ENCODE measurements at places on chromosomes 6 and 20.

DNA sequence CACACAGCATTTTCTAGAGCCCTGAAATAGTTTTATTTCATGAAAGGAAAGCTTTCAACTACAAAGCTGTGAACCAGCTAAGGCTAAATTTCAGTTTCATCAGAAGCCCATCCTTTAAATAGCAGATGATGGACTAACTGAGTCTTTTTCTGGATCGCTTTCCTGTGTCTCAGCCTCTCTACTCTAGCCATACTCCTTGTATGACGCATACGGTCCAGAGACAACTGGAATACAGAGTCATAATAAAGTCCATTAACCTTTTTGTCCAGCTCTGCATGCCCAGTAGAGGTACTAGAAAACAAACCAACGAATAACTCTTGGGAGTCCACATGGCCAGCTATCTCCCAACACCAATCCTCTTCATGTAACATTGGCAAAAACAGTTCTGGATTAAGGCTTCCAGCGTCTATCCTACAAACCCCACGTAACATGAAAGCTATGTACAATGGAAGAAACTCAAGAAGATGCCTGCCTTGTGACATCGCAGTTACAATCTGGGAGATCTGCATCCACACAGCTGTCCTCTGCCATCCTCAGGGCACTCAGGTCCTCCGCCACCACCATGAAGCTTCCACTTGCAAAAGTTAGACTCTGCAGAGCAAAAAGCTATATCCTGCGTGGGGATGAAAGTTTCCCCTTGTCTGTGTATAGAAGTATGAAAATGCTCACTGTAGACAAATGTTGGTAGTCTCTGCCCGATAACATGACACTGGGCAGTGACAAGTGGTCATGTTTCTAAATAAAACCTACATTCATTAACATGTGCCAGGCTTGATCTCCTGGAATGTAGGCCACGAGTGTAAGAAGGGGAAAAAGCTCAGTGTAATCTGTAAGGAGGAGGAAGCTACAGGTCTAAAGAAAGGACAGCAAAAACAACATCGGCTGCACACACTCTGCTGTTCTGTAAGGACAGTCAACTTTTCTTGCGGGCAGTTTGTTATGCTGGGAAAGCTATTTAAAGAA lies 360.4 kb downstream of the ESR1 start:
- no peak for DNase-seq

GRCh38 chr6:138370631-138371451 lies 6.9 kb upstream of the SMIM28 start:
- no peak for DNase-seq

DNA sequence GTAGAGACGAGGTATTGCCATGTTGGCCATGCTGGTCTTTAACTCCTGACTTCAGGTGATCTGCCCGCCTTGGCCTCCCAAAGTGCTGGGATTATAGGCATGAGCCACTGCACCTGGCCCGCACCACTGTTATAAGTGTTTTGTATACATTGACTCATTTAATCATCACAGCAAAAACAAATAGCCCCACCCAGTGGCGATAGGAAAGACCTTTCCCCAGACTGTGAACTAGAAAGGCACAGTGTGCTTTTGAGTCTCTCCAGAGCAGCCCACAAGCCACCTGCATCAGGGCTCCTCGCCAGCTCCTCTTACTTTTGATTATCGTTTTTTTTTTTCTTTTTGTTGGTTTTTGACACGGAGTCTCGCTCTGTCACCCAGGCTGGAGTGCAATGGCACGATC lies 27.9 kb upstream of the ZFP64 start:
- no peak for DNase-seq

DNA sequence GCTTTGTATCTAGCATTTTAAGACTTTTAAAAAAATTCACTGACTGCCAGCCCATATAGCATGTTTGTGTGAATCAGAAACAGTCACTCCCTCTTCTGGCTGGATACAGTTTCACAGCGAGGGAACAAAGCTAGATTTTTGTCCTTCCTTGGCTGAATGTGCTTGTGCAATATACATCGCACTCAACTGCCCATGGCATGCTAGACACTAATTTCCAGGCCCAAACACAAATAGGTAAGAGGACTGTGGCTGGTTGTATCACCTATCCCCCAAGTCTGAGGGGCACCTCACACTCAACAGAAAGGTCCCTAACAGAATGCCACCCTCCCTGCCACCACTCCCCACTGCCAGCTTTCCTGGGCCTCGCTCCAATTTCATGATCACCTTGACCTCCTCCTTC lies 16.2 kb upstream of the BLCAP start:
- no peak for DNase-seq

- DNase-seq, result no peak
These were observed 3.3 kb downstream of the CAPN11 start for GRCh38 chr6:44161997-44162338.

DNA sequence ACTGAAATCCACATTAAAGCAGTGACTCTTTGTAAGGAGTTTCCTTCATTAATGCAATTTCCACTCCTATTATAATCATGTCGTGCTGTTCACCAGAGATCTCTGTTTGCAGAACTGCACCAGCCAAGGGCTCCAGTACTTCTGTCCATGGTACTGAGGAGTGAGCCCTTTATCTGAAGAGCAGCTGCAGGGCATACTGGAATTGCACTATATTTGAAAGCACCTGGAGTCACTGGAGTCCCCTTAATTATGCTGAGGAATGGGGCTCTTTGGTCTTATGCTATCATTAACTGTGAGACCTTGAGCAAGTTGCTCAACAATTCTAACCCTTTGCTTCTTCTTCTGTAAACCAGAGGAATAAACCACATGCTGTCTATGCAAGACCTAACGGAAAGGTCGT lies 61.7 kb upstream of the NUP153 start:
- DNase-seq, result no peak

GRCh38 chr20:38473367-38473795 lies 738 bp downstream of the RALGAPB start:
- DNase-seq, result no peak

DNA sequence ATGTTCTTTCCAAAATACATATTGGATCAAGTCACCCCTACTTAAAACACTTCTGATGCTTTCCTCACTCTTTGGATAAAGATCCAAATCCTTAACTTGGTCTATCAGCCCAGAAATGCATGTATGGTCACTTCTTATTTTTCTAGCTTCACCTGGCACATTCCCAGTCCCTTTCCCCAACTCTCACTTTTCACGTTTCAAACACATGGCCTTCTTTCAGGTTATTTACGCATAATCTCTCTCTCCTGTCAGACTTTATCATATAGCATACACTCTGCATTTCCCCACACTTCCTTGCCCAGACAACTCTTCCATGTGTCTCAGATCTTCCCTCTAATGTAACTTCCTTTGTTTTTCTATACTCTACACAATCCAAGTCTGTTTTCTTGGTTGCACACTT lies 12.8 kb downstream of the PHIP start:
- no peak for DNase-seq

DNA sequence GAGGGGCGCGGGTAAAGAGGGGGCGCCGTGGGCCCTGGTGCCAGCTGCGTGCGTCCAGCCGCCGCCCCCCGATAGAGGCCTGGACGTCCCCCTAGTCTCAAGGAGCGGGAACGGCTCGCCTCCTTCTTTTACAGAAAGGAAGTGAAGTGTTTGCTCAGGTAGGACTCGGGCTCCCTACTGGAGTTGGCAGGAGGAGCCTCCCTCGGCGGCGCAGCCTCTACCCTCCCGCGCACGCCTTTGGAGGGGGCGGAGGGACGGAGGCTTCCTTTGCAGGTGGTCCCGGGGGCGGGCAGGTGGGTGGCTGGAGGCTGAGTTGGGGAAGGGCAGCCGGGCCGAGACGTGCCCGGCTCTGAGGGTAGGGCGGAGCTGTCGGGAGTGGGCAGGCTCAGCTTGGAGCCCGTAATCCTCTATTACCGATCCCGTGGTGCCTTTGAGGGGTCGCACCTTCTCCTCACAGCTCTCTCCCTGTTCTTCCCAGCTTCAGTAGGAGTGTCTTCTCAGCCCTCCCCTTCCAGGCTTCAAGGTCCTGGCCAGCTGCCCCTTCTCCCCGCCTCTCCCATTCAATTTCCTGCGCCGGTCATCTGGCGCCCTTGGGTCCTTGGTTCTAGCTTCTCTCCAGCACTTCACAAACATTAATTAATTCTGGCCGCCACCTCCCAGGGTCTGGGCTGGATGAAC lies 728 bp downstream of the ITPR3 start:
- DNase-seq, result peak; percentile 18

- DNase-seq, result no peak
These were observed 38.3 kb downstream of the ARHGAP18 start for GRCh38 chr6:129671442-129672340.

GRCh38 chr6:45706319-45706718 lies 309.3 kb downstream of the CLIC5 start:
- DNase-seq, result no peak

DNA sequence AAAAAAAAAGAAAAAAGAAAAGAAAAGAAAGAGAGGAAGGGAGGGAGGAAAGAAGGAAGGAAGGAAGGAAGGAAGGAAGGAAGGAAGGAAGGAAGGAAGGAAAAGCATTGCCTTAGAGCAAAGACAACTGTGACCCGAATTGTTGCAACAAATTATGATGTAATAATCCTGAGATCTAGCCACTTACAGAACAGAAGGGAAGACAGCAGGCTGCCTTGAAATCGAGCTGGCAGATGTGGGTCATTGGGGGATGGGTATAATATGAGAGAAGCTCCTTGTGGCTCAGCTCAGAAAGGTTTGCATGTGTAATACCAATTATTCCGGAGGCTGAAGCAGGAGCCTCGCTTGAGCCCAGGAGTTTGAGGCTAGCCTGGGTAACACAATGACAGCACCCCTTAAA lies 208.1 kb upstream of the PROKR2 start:
- DNase-seq, result no peak

DNA sequence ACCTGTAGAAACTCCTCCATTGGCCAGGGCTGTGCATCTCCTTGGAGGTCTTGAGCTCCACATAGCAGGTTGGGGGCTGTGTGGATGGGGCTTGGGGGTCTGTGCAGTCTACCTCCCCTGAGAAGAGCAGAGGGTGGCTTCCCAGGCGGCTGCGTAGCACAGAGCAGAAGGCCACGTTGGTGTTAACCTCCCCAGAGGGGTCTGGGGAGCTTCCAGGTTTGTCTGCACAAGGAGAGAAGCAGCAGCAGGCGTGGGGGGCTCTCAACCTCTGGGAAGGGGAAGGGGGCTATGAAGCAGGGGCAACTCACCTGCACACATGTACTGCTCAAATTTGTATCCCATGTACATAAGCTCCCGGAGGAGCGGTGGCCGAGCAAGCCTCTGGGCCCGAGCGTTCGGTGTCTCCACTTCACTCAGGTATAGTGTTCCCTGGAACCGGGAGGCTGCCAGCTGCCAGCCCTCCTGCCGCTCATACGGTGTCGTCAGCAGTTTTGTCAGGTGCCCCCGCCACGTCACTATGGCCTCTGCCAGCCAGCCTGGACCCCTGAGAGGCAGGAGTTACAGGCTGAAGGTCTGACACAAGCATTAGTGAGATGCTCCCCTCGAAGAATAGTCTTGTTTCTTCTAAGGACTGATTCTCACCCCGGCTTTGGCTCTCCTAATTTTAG lies 1.2 kb downstream of the DXO start:
- DNase-seq, result no peak

GRCh38 chr6:125797120-125797885 lies 6.5 kb downstream of the NCOA7 start:
- no peak for DNase-seq

- no peak for DNase-seq
These were observed 31.4 kb downstream of the NCOA6 start for GRCh38 chr20:34794006-34794585.

DNA sequence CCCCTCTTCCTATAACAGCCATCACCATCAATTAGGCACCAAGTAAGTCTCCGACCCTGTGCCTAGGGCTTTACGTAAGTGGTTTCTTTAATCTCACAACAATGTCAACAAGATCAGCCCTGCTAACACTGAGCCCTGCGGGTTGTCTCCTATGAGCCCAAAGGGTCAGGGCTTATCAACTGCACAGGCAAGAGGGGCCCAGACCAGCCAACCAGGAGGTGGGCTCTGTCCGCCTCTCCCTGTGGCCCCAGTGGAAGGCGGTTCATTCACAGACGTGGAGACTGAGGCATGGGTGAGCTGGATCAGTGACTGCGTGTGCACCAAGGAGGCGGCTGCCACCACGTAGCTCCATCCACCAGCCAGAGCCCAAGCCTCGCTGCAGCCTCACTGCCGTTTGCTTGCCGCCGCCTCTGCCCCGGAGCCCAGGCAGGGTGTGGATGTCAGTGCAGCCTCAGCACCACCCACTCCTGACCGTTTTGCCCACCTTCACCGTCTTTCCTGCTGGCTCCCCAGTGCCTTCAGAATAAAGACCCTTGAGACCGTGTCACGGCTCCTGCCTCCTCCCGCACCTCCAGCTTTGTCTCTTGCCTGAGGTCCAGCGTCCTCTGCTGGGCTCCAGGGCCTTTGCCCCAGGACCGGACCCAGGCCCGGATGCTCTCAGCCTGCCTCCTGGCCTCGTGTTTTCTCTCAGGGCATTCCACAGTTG lies 78.7 kb downstream of the DLL1 start:
- no peak for DNase-seq

DNA sequence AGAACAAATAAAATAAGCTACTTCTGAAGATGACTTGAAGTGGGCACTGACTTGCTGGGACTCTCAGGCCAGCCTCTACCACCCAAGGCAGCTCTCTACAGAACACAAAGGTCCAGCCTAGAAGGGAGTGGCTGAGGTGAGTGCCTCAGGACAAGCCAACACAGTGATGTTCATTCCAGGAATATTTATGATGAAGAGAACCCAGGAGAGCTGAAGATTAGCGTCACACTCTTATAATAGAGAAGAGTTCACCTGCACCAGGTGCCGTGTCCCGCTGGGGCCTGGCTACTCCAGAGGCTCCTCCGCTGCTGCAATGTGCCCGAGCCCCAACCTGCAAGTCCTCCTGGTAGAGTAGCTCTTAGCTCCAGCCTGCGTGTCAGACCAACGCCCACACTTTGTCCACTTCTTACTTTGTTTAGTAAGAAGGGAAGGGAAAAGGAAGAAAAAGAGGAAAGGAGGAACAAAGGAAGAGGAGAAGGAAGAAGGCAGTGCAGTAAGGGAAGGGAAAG lies 182.4 kb upstream of the QKI start:
- no peak for DNase-seq

- DNase-seq, result no peak
These were observed 3.8 kb downstream of the APCDD1L start for GRCh38 chr20:58511364-58511763.

GRCh38 chr20:6704132-6704861 lies 63.2 kb upstream of the BMP2 start:
- DNase-seq, result no peak

DNA sequence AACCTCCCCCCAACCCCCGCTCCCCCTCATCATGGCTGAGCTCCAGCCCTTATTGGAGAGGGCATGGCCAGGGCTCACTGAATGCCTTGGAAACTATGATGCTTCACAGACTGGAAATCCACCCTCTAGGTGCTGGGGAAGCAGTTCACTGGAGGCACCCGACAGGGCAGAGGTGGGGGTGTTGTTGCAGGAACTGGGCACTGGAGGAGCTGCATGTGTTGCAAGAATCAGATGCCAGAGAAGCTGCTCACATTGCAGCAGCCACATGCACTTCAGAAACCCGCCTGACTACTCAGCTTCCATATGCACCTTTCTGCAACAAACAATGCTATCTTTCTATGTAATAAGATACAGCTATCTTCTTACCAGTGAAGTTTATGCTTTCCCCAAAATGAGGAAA lies 7.9 kb upstream of the TBPL1 start:
- no peak for DNase-seq

Data from activated CD8-positive, alpha-beta memory T cell treated with anti-CD3 and anti-CD28 coated beads for 1 hour (primary cell).